Stimulated activated CD8-positive, alpha-beta memory T cell treated with anti-CD3 and anti-CD28 coated beads, Interleukin-7, amount 100 ng/mL, for 24 hours (primary cell): ENCODE measurements at places on chromosomes 11 and 22.

DNA sequence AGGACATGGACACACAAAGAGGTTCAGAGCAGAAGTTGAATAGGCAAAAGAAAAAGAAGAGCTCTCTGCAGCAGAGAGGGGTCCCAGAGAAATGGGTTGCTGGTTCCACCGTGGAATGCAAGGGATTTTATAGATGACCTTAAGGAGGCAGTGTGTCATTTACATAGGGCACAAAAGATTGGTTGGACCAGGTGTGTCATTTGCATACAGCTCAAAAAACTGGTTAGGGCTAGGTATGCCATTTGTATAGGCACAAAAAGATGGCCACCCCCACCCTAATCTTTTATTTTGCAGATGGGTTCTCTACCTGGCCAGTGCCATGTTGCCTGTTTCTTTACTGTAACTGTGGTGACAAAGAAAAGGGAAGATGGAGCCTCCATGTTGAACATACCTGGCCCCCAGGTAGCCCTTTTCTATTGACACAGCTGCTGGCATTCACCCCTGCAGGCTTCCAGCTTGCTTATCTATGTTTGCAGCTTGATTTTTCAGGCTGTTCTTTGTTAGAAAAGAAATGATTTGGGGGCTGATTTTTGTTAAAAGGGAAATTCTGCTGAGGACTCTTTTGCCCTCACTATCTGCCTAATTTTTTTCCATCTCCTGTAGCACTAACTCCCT lies 3.1 kb upstream of the CAVIN3 start:
- no peak for DNase-seq

- no peak for DNase-seq
These were observed 28.0 kb downstream of the FADS2 start for GRCh38 chr11:61855939-61856680.

- peak; percentile 55 for DNase-seq
These were observed 11.8 kb upstream of the UVRAG start for GRCh38 chr11:75802913-75803820.

GRCh38 chr22:36787204-36787988 lies 11.5 kb upstream of the IFT27 start:
- no peak for DNase-seq

- peak; percentile 45 for DNase-seq
These were observed 9.0 kb upstream of the VPREB1 start for GRCh38 chr22:22235558-22235957.

GRCh38 chr11:103794262-103794661 lies 242.2 kb upstream of the DDI1 start:
- no peak for DNase-seq

DNA sequence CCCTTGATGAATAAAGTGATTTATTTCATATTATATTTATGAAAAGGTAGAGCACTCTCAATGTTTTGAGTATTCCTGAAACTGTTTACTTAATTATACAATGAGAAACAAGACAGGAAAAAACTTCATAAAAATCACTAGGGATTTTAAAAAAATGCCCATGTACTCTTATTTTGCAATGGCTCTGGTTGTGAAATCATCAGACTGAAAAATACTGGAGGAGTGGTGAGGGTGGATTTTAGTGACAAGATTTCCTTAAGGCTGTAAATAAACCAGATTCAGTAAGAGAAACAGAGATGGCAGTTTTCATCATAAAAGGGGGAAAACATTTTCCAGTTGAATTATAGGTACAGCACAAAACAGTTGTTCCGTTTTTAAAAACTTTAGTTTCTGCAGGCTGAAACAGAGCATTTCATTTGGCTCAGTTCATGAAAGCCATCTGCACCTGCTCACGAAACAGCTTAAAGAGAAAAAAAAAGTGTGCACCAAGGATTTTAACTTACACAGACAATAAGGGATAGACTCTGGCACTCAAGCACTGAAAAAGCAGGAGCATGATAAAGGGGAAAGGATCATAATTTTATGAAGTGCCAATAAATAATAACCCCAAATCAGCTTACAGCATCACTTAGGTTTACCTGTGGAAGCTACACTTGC lies 100.7 kb downstream of the MAML2 start:
- DNase-seq, result no peak

GRCh38 chr11:92416971-92417725 lies 192.5 kb downstream of the FAT3 start:
- no peak for DNase-seq

DNA sequence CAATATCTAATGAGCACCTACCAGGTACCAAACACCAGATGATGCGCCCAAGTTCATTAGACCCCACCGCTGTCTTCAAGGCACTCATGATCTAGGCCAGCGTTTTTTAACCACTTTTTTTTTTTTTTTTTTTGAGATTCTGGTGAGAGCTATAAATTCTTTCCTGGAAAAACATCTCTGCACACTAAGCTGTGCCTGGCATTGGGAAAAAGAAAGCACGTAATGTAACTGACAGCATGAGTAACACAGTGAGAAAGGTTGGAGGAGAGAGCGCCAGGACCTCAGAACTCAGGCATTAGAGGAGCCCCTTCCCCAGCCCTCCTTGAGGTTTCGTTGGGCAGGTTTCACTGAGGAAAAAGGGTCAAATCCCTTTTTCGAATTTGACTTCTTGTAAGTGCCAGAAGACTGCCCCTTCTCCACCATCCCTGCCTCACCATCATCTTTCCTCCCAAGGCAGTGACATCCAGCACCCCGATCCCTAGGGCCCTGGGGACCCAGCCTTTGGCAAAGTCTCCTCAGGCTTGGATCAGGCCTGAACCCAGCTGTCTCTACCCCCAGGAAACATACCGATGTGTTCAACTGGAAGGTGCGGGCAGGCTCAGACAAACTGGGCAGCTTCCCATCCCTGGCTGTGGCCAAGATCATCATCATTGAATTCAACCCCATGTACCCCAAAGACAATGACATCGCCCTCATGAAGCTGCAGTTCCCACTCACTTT lies 26.1 kb upstream of the SMIM35 start:
- no peak for DNase-seq
